Fibroblast of skin of back (primary cell): ENCODE measurements at places on chromosomes 2 and 18.

DNA sequence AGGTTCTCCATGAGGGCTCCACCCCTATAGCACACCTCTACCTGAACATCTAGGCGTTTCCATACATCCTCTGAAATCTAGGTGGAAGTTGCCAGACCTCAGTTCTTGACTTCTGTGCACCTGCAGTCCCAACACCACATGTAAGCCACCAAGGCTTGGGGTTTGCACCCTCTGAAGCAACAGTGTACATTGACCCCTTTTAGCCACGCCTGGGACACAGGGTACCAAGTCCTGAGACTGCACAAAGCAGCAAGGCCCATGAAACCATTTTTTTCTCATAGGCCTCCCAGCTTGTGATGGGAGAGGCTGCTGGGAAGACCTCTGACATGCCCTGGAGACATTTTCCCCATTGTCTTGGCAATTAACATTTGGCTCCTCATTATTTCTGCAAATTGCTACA is 20.0 kb downstream of the ARL6IP6 start:
- DNase-seq, result no peak

- peak; percentile 1 for DNase-seq
These were observed 140.0 kb downstream of the MC4R start for GRCh38 chr18:60232541-60232940.

- no peak for DNase-seq
These were observed 726 bp upstream of the SS18 start for GRCh38 chr18:26091047-26091630.

GRCh38 chr18:37577051-37577611 is 11.5 kb upstream of the CELF4 start:
- no peak for DNase-seq

GRCh38 chr2:16204886-16205620 is 264.7 kb downstream of the MYCN start:
- no peak for DNase-seq

GRCh38 chr2:237011206-237011795 is 74.4 kb upstream of the COPS8 start:
- DNase-seq, result peak; percentile 18

DNA sequence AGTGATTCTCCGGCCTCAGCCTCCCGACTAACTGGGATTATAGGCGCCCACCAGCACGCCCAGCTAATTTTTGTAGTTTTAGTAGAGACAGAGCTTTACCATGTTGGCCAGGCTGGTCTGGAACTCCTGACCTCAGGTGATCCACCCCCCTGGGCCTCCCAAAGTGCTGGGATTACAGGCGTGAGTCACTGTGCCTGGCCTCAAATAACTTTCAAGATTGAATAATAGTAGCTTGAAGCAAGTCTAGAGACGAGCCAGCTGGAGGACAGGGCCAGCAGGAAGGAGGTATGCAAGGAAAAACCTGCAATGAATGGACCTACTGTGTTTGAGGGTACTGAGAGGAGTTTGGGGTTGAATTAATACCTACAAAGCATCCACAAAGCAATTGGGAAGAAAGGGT is 87.5 kb downstream of the MSH2 start:
- no peak for DNase-seq

DNA sequence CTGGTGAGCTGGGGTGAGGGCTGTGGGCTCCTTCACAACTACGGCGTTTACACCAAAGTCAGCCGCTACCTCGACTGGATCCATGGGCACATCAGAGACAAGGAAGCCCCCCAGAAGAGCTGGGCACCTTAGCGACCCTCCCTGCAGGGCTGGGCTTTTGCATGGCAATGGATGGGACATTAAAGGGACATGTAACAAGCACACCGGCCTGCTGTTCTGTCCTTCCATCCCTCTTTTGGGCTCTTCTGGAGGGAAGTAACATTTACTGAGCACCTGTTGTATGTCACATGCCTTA is 10.5 kb downstream of the PROC start:
- DNase-seq, result no peak

GRCh38 chr2:99974275-99974674 is 168.1 kb downstream of the AFF3 start:
- no peak for DNase-seq

- DNase-seq, result peak; percentile 18
These were observed 99.5 kb downstream of the DTNA start for GRCh38 chr18:34809451-34810072.

- DNase-seq, result no peak
These were observed 37.0 kb upstream of the ATIC start for GRCh38 chr2:215274829-215275228.

DNA sequence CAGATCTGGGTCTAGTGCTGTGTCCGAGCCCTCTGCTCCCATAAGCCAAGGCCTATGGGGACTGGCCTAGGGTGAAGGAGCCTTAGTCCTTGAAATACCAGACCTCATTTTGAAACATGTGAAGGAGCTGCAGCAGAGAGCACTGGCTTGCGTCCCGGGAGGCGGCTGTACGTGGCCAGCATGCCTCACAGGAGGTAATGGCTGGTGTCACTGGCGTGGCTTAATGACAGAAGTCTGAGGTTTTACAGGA is 72.7 kb upstream of the OTOS start:
- DNase-seq, result no peak

DNA sequence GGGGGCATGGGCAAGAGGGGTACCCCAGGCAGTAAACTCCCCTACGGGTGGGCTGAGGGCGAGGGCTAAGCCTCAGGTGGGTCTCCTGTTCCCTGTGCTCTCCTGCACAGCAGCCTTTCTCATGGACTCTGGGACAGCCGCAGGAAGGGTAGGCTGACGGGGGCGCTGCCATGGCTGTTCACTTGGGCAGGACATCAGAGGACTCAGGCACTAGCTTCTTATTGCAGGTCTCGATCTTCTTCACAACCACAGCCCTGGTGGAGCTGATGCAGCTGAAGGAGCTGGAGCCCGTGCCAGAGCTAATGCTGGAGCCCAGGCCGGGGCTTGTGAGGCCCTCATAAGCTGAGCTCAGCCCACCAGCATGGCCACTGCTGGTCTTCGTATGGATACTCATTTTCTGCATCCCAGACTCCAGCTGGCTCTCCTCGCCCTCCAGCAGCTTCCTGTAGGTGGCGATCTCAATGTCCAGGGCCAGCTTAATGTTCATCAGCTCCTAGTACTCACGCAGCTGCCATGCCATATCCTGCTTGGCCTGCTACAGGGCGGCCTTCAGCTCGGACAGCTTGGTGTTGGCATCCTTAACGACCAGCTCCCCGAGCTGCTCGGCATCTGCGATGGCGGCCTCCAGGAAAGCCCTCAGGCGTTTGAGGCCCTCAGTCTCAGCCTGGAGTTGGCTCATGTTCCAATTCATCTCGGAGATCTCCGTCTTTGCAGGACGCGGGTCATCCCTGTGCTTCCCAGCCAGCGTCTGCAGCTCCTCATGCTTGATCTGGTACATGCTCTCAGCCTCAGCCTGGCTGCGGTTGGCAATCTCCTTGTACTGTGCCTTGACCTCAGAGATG is 359.8 kb upstream of the SETBP1 start:
- no peak for DNase-seq

GRCh38 chr2:127314193-127314988 is 20.4 kb upstream of the ERCC3 start:
- no peak for DNase-seq

GRCh38 chr18:75785834-75786233 is 358.3 kb upstream of the SMIM21 start:
- no peak for DNase-seq

DNA sequence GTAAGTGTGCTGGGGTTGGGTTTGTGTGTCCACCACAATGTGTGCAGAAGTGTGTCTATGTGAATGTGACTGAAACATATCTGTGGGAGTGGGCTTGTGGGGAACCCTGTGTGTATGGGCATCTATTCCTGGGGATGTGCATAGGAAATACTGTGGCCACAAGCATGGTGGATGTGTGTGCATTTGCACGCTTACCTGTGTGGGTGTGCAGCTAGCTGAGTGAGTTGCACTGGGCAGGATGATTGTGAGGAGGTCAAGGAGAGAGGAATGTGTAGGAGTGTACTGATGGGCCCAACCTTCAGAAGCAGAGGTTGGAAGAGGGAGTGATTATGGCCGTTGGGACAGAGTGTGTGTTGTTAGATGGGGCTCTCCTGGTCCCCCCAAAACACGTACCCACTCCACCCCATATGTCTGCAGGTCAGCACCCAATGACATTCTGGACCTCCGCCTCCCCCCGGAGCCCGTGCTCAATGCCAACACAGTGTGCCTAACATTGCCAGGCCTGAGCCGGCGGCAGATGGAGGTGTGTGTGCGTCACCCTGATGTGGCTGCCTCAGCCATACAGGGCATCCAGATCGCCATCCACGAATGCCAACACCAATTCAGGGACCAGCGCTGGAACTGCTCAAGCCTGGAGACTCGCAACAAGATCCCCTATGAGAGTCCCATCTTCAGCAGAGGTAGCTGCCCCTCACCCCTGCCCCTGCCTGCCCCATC is 1.2 kb downstream of the WNT10A start:
- no peak for DNase-seq

GRCh38 chr2:142621287-142621686 is 256.2 kb upstream of the KYNU start:
- no peak for DNase-seq

DNA sequence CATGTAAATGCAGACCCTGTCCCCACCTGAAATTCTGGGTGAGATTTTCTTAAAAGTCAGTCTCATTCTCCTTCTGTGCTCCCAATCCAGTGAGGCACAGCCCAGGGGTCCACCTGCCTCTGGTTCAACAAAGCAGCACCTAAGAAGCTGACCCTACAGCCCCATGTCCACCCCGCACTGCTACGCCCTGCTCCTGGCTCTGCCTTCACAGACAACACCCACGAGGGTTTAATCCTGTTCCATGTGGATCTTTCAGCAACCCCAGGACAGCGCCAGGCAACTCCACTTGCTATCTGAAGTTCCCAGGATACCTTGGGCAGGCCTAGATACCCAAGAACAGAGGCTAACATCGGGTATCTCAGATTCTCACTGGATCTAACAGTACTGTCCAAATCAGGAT is 44.9 kb downstream of the HDLBP start:
- DNase-seq, result no peak

DNA sequence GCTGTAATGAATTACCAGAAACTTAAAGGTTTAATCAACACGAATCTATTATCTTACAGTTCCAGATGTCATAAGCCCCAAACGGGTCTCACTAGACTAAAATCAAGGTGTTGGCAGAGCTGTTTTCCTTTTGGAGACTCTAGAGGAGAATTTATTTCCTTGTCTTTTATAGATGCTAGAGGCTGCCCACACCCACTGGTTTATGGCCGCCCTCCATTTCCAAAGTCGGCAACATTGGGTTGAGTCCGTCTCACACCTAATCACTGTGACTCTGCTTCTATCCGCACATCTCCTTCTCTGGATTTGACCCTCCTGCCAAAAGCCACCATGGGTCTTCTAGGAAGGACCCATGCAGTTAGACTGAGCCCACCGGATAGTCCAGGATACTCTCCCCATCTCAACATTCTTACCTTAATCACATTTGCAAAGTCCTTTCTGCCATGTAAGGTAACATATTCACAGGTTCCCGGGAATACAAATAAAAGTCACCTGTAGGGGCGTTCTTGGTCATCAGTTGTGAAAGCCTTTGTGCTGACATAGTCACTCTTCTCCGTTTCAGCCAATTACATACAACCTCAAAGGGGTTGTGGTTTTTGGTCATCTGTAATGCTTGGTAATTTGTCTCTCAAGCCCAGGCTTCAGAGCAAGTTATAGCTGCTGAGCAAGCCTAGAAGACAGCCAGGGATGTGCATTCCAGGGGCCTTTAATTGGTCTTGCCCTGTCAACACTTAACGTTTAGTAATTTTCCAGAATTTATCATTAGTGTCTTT is 179.4 kb downstream of the ANTXR1 start:
- no peak for DNase-seq

- DNase-seq, result no peak
These were observed 188.2 kb upstream of the XIRP2 start for GRCh38 chr2:166700079-166700478.

- no peak for DNase-seq
These were observed 152.2 kb downstream of the KCNH7 start for GRCh38 chr2:162686336-162686735.

GRCh38 chr2:161120775-161121174 is 39.5 kb upstream of the TANK start:
- no peak for DNase-seq

GRCh38 chr2:163800951-163801381 is 65.2 kb upstream of the FIGN start:
- DNase-seq, result peak; percentile 34

GRCh38 chr2:83654091-83654611 is 804.9 kb downstream of the SUCLG1 start:
- no peak for DNase-seq

GRCh38 chr2:233384811-233385488 is 30.7 kb downstream of the DGKD start:
- DNase-seq, result no peak

DNA sequence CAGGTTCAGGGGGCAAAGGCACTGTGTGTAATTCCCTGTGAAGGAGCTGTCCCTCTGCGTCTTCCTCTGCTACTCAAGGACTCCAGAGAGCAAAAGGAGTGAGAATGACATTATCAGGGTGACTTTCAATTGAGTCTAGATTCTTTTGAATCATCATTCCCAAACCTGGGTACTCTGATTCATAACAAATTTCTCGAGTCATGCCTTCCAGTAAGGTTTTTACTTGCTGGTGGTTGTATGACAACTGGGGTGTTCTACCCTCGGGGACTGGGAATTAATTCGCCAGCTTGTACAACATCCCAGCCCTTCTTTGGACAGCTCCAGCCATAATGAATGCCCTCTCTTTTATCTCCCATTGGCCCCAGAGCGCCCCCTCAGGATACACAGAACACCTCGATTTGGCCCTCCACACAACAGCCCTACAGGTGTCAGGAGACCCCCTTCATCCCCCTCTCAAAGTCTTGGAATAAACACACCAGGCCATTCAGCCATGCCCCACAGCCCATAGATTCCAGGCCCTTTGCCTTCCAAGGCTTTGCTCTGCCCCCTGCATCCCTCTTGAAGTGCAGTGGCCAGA is 254.5 kb downstream of the KLHL29 start:
- DNase-seq, result no peak

DNA sequence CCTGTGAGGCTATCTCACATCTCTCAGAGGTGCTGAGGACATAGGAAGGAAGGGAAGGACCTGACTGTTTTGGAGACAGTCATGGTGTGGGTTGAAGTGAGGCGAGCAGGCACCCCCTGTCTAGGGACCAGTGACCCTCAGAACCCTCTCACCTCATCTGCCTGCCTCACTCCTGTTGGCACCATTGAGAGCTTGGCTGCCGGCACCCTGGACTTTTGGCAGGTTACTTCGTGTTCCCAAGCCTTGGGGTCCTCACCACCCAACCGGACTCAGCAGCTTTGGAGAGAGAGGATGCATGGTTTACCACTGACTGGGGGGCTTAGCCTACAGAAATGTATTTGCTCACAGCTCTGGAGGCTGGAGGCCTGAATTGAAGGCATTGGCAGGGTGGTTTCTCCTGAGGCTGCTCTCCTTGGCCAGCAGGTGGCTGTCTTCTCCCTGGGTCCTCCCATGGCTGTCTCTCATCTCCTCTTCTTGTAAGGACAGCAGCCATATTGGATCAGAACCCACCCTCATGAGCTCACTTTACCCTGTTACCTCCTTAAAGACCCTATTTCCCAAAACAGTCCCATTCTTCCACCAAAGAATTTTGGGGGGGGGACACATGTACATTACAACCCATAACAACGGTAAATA is 142.0 kb downstream of the TSN start:
- DNase-seq, result peak; percentile 50
